ENCODE measurements at places on chromosomes 13 and 19. TPM values are rescaled to one million over a fixed set of nuclear protein-coding genes. Genes with fewer than 3 reads are reported as not detected.

Gene LRFN3
- total RNA-seq, result 18.8 TPM

Gene IL12RB1
- total RNA-seq, result not detected

Gene IGFL1
- not detected for total RNA-seq

Gene PLEKHJ1
- 88.2 TPM for total RNA-seq

Gene IZUMO2
- total RNA-seq, result not detected

Gene FFAR2
- total RNA-seq, result not detected

Gene SWSAP1
- total RNA-seq, result 2.5 TPM

Gene COL4A2
- 1.6 TPM for total RNA-seq

Gene ZFP28
- total RNA-seq, result not detected

Gene GDF15
- total RNA-seq, result 425 TPM

Gene ALKBH6
- 28.6 TPM for total RNA-seq

Gene ZNF570
- total RNA-seq, result not detected

Gene RFPL4AL1
- total RNA-seq, result not detected

Gene NRTN
- 11.5 TPM for total RNA-seq

Gene SUPT5H
- total RNA-seq, result 120 TPM

Gene RASAL3
- total RNA-seq, result 0.57 TPM

Gene WDR87
- not detected for total RNA-seq

Gene TMEM221
- total RNA-seq, result 3.4 TPM

Gene BRME1
- total RNA-seq, result 1.7 TPM

Gene ATP5F1D
- total RNA-seq, result 428 TPM

Gene ZNF302
- total RNA-seq, result 9.9 TPM

Gene FSTL3
- total RNA-seq, result 29.1 TPM

Gene COMP
- not detected for total RNA-seq

Gene TEKTIP1
- total RNA-seq, result 1.2 TPM

Gene C5AR2
- 0.12 TPM for total RNA-seq

Gene ACP7
- total RNA-seq, result 4.7 TPM

Gene CYP4F2
- 1.1 TPM for total RNA-seq

Gene TCF3
- 208 TPM for total RNA-seq

Gene OR1M1
- total RNA-seq, result not detected

Gene FFAR3
- total RNA-seq, result not detected

Gene PRRG2
- 6.2 TPM for total RNA-seq

Gene ERICH6B
- not detected for total RNA-seq

Gene SPIB
- total RNA-seq, result 0.96 TPM

Gene ELAVL1
- total RNA-seq, result 134 TPM

Gene CASP14
- total RNA-seq, result not detected

Gene LILRB3
- 0.12 TPM for total RNA-seq

Gene EDDM13
- not detected for total RNA-seq

Gene CGB1
- total RNA-seq, result 0.76 TPM

Gene CTXN1
- 56.0 TPM for total RNA-seq

Gene KLK11
- total RNA-seq, result not detected

Gene CACNA1A
- total RNA-seq, result 7.5 TPM

Gene ZNF814
- 2.5 TPM for total RNA-seq

Gene SUGT1
- 75.6 TPM for total RNA-seq

Gene ZNF320
- total RNA-seq, result 9.2 TPM

Gene CRYL1
- total RNA-seq, result 26.5 TPM

Gene ZIM2
- total RNA-seq, result not detected

Gene KIR3DL2
- total RNA-seq, result not detected

Gene KLF1
- not detected for total RNA-seq
